ENCODE measurements at places on chromosomes 5 and 9.

DNA sequence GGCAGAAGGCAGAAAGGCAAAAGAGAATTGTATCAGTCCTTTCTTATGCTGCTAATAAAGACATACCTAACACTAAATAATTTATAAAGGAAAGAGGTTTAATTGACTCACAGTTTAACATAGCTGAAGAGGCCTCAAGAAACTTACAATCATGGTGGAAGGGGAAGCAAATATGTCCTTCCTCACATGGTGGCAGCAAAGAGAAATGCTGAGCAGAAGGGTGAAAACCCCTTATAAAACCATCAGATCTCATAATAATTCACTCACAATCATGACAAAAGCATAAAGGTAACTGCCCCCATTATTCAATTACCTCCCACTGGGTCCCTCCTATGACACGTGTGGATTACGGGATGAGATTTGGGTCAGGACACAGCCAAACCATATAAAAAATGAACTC is 312.5 kb upstream of the PTGER4 start:
- no peak for DNase-seq

DNA sequence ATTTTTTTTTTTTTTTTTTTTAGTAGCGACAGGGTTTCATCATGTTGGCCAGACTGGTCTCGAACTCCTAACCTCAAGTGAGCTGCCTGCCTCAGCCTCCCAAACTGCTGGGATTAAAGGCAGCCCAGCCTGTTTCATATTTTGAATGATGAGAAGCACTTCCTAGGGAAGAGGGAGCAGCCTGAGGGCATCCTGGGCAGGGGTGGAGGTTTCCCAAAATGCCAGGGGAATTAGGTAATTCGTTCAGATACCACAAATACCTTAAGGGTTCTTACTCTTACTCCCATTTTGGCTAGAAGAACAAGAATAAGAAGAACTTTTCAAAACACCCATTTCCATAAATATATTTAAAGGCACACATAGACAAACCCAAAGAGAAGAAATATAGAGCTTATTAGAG is 29.5 kb upstream of the RAPGEF1 start:
- DNase-seq, result no peak

GRCh38 chr9:126520453-126520852 is 93.3 kb upstream of the LMX1B start:
- no peak for DNase-seq

GRCh38 chr5:126793097-126793496 is 16.2 kb downstream of the LMNB1 start:
- no peak for DNase-seq

- DNase-seq, result no peak
These were observed 52.8 kb downstream of the WHRN start for GRCh38 chr9:114452219-114453165.

DNA sequence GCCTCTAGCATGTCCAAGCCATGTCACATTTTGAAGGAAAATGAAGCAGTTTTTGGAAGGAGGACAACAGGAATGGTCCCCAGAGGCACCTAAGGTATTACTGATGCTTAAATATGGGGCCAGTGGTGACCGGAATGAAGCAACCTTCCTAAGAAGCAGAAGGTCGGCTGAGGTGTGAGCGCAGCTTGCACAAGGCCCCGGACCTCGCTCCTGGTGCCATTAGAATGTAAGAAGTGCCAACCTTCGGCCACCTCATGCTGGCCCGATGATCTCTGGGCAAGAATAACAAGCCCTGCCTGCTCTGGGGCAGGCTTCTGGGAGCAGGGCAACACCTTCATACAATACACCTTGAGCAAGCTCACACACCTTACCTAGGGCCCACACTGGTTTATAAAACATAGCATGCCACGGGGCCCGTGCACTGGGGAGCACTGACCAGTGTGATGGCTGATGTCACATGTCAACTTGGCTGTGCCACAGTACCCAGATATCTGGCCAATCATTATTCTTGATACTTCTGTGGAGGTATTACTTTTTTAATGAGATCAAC is 21.9 kb downstream of the SEMA4D start:
- no peak for DNase-seq

DNA sequence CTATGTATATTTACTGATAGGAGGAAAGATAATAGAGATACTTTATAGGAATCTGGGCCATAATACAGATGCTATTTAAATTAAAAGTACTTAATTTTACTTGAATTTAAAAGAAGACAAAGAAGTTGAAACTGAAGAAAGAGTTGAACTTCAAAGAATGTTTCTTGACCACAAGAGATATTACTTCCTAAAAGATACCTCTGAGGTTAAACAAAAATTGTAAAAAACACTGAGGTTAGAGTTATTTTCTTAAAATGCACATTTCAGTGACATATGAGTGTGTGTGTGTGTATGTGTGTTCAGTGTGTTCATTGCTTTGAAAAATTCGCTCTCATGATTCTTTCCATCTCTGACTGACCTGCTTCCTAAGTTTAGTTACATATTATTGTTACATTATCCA is 3.5 kb upstream of the SEPTIN8 start:
- DNase-seq, result no peak

DNA sequence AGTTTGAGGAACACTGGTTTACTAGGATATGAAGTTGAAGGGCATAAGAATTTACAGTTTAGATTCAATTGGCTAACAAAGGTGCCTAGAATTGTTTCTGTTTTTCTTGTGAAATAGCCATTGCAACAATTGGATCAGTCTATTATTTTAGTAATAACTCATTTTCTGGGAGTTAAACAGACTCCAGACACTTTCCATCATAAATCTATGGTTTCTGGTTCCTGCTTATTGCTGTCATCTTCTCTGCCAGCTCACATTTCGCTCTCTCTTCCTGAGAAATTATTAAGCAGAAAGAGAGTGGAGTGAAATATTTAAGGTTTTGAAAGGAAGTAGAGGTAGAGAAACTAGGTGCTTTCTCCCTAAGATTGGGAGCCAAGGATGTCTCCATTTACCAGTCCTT is 165.1 kb upstream of the PRR16 start:
- no peak for DNase-seq

DNA sequence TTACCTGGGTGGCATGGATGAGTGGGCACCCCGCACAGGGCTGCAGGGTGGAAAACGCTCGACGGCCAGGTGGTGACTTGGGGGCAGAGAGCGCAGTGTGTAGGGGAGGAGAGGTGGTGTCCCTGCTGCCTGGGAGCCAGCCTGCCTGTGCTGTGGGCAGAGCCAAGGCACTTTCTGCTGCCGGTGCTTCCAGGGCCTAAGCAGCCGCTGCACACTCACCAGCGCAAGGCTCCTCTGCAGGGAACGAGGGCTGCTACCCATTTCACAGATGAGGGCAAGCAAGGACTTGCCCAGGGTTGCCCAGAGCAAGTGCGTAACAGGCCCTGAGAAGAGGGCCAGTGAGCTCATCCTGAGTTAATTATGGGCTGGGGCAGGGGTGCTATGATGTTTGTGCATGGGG is 62.5 kb downstream of the CRB2 start:
- DNase-seq, result no peak

DNA sequence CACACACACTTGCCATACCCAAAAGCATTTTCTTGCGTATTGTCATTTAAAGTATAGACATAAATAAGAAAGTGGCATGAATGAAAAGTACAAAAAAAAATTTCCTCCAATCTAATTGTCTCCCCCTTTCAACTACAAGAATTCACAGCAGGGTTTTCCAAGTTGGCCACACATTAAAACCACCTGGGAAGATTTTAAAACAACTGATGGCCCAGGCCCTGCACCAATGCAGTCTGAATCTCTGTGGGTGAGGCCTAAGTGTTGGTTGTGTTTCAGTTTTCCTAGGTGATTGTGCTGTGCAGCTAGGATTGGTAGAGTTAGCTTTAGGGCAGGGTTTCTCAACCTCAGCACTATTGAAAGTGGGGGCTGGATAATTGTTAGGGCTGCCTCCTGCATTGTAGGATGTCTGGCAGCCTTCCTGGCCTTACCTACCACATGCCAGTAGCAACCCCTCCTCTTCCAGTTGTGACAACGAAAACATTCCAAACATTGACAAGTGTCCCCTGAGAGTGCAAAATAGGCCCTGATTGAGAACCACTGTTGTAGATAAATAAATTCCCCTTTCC is 337.1 kb downstream of the KIAA0825 start:
- no peak for DNase-seq

GRCh38 chr5:172690258-172691075 is 49.4 kb downstream of the NEURL1B start:
- DNase-seq, result no peak

GRCh38 chr5:172929371-172929838 is 29.8 kb upstream of the RPL26L1 start:
- DNase-seq, result no peak

DNA sequence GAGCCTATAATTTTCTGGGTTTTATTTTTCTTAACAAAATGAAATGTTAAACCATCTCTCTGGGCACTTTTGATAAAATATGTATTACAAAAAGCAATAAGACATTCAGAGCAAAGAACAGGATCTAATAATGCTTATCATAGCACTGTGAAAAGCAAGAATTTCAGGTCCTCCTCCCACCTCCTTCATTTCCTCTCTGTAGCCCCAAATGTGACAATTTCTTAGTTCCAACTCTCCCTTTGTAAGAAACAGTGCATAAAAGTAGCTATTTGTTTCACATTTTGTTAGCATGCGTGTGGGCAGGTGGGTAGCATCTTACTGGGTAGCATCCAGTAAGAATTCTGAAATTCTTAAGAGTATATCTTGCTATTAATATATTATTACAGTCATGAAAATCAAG is 130.9 kb upstream of the RASA1 start:
- peak; percentile 29 for DNase-seq

- DNase-seq, result no peak
These were observed 146.6 kb downstream of the EFNA5 start for GRCh38 chr5:107524111-107524510.

GRCh38 chr5:32506201-32506661 is 61.7 kb upstream of the ZFR start:
- peak; percentile 58 for DNase-seq

DNA sequence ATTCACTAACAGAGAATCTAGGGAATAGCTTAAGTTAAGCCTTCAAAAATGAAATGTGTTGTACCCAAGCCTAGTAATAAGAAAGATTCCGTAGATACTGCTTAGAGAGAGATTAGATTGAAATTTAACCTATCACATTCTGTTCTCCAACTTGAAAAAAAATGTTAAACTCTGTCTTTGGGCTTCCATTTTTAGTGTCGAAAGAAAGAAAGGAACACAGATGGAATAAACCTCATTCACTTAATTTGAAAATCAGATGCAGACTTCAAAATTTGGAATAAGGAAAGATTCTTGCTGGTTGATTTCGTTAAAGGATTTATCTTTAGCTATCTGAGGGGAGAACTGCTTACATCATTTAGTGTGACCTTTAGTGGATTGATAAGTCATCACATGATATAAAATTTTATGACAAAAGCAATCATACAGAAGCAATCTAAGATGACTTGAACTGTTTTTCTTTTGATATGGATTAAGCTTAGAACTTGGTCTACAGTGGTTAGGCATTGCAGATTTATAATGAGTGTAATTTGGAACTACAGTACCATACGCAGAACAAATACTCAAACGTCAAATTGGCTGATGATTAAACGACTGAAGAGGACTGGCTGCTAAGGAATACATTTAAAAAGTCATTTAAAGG is 128.5 kb downstream of the GLIS3 start:
- no peak for DNase-seq

DNA sequence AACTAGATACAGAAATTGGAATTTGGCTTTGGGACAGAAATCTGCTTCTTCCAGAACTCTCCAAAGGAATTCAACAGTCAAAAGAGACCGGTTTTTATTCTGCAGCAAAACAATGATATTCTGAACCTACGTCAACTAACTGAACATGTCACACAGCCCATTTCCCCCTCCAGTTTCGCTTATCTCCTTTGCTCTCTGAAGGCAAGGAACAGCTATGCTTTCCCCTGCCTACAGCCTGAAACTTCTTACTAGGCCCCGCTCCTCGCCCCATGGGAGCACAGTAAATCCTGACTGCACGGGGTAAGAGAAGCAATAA is 488 bp downstream of the SKIC3 start:
- DNase-seq, result no peak

GRCh38 chr9:110089681-110090370 is 118.1 kb downstream of the C9orf152 start:
- no peak for DNase-seq

- DNase-seq, result no peak
These were observed 79.2 kb upstream of the ABCA1 start for GRCh38 chr9:105007143-105007542.

DNA sequence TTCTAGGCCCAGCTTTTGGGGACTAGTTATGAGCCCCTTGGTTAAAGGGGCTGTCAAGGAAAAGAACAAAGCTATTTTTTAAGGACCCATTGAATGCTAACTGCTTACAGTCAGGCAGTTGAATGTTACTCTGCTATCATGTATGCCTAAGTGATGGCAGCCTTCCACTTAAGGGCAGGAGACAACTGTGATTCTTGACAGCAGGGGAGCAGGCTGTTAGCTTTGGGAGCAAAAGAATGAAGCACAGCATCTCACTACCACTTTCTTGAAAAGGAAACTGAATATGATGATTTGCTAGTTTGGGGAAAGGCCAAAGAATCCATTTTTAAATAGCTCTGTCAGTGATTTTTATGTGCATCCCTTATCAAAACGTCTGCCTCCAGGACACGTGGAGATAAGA is 221.6 kb downstream of the SH3GL2 start:
- no peak for DNase-seq

DNA sequence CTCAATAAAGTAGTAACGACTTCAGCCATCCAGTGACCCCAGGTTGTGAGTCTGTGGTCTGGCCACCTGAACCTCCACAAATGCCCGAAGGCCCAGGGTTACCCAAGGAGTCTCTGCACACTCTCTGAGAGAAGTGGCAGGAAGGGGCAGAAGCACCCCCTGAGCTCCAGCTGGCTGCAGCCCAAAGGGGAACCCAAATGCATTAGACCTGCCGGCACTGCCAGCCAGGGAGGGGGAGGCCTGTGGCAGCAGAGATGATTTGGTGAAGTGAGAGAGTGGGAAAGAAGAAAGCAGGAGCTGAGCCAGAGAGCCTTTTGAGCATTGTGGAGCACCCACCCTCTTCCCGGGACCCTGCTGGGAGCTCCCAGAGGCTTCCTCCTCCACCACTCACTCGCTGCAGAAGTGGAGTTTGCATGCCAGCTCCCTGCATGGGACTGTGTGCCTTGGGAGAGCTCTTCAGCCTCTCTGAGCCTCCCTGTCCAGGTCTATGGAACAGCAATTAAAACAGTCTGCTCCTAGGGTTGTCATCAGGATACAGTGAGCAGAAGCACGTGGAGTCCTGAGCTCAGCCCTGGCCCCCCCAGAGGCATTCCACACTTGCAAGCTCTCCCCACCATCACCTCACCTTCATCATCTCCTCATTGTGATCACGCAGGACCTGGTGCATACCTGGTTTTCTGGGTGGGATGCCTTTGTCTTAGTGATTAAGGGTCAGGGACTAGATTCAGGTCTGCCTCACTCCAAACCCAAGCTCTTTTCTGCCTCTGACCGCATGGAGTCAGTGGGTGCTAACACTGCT is 13.8 kb upstream of the ANGPTL2 start:
- DNase-seq, result no peak

- no peak for DNase-seq
These were observed 53.6 kb upstream of the GABRB2 start for GRCh38 chr5:161600156-161600555.

Measured in testis (tissue), 5 donors.